ENCODE measurements at places on chromosomes 12 and 14.

DNA sequence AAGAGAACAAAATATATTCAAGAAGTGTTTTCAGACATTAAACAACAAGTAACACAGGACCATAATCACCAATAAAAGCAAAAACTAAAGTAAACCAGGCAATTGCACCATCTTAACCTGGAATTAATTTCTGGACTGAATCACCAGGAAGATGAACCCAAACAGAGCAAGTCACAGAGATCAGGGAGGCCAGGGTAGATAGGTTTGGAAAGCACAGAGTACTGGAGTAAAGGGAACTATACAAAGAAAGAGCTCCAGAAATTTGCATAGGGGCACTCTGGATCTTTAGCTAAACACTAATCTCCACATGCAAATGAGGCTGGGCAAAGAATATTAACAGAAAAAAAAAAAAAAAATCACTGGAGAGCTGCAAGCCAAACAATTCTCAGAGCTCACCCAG lies 84.7 kb downstream of the NUAK1 start:
- no peak for DNase-seq

GRCh38 chr12:92403210-92404175 lies 257.8 kb upstream of the BTG1 start:
- DNase-seq: no peak

GRCh38 chr12:51406290-51406689 lies 15.1 kb upstream of the GALNT6 start:
- DNase-seq: no peak

- no peak for DNase-seq
These were observed 187.6 kb upstream of the C14orf180 start for GRCh38 chr14:104392001-104392395.

GRCh38 chr14:20614038-20614840 lies 23.1 kb upstream of the RNASE12 start:
- DNase-seq: no peak

GRCh38 chr12:51972849-51973273 lies 21.4 kb downstream of the ACVR1B start:
- no peak for DNase-seq

DNA sequence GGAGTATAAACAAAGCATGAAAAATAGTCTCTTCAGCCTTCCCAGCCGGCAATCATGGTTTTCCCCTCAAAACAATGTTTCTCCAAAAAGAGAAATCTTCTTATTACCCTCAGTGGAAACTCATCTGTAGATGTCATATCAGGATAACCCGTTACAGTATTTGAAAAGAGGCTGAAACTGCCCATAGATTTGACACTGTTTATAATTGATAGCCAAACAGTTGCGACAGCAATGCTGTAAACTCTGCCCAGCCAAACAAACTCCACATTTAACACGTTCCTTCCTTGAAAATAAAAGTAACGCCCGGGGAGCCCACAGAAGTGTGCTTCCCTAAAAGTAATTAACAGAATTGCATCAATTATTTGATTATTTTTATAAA lies 201.3 kb upstream of the FOXN3 start:
- DNase-seq: no peak

GRCh38 chr12:47877081-47877480 lies 27.7 kb downstream of the VDR start:
- DNase-seq: no peak

GRCh38 chr14:68477110-68477455 lies 315.8 kb downstream of the ZFP36L1 start:
- DNase-seq: no peak

GRCh38 chr12:108543652-108544051 lies 17.3 kb downstream of the SART3 start:
- no peak for DNase-seq

DNA sequence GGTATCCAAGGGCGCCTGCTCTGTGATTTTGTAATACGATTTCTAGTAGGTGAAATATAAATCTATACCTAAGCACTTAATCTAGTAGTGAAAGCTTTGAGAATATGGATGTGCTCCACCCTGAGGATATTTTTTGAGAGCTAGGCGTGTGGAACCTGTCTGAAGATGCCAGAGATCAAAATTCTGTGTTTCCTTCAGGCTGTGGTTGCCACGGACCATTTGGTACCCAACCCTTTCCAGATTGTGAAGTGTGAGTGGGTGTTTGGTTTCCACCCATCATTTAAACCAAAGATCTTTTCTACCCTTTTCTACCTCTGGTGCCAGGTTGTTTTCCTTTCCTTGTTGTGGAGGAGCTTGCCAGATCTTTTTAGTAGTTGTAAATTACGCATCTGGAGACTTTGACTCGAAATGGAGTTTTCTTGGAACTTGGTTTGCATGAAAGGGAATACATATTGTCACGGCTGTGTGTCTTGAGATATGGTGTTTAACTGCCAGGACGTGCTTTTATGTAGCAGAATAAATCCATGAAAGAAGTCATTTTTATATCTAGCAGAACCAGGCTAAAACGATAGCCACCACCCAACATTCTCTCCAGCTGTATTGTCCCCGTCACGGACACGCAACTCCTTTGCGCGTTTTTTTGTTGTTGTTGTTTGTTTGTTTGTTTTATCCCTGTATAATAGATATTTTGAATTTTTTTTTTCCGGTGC lies 2.2 kb downstream of the LRFN5 start:
- no peak for DNase-seq

DNA sequence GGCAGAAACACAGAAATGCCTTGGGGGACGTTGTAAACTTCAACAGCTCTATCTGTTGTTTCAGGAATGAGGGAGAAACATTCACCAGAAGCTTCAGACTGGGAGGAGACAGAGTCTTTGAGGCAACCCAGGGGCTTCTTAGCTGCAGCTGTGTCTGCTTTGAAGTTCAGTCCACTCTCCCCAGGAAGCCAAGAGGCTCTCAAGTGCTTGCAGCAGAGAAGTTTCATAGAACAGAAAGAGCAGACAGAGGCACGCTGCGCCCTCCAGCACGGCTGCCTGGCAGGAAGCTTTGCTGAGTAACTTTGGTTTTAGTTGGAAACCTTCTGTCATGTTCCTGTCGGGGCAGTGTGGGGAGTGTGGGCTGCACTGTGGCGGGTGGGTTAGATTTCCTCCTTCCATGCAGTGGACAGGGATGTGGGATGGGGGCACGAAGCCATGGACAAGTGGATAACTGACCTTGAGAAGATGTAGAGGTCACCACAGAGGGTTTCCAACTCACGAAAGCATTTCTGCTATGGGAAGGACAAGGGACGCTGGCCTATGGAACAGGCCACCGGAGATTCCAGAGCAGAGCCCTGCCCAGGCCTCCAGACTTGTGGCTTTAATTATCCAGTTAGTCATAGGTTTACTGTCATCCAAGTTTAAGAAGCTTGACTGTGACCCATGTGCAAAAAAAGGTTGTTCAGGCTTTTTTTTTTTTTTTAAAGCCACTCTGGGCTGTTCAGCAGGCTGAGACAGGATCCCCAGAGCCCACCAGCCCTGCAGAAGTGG lies 107.7 kb downstream of the ARF6 start:
- DNase-seq: no peak

GRCh38 chr12:122928404-122929147 lies 32.7 kb upstream of the VPS37B start:
- DNase-seq: no peak

GRCh38 chr12:126952096-126953007 lies 1314.6 kb upstream of the TMEM132C start:
- DNase-seq: no peak

GRCh38 chr14:26841326-26841725 lies 243.5 kb upstream of the NOVA1 start:
- no peak for DNase-seq

- no peak for DNase-seq
These were observed 163.7 kb upstream of the NOVA1 start for GRCh38 chr14:26761532-26761931.

GRCh38 chr12:12901158-12901791 lies 9.9 kb downstream of the GPRC5A start:
- no peak for DNase-seq

DNA sequence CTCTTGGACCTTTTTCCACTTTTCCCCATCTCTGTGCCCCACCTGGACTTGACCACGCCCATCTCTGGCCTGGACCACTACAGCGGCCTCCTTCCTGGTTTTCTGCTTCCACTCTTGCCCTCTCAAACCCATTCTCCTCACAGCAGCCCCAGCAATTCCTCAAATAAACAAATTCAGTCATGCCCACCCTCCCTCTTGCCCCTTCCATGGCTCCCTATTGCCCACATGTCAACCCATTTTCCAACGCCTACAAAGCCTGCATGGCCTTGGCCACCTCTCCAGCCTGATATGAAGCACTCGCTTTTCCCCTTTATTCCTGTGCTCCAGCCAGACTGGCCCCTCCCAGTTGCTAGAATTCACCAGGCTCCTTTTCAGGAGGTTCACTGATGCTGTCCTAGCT lies 5.9 kb upstream of the OTUB2 start:
- DNase-seq: no peak

- DNase-seq: no peak
These were observed 136.9 kb downstream of the STXBP6 start for GRCh38 chr14:24913021-24913420.

GRCh38 chr12:3717283-3717898 lies 35.5 kb downstream of the CRACR2A start:
- no peak for DNase-seq

- DNase-seq: no peak
These were observed 61.9 kb downstream of the SMUG1 start for GRCh38 chr12:54126696-54127537.

DNA sequence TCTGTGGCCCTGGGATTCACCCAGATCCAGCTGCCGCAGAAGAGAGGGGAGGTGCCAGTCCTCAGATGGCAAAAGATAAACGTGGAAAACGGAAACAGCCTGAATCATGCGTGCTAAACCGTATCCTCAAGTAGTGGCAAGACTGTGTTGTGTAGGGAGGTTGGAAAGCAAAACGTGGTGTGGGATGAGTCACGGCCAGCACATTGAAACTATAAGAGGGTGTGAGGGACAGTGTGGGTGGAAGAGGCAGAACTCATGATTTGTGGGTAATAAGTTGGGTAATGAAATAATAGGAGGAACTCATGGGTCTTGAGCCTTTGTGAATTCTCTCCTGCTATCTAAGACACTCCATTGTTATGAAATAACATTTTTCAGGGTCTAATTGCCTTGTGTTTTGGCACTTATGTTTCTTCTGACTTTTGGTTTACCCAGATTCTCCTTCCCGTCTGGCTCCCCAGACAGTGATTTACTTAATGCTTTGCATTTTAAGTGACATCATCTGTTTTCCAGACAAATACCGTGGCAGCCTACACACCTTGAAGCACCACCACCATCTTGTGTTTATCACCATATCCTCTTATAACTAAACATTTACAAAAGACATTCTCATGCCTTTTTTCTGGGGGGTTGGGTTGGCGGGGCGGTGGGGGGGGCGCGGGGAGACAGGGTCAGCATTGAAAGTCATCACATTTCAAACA lies 62.3 kb upstream of the PTCSC3 start:
- no peak for DNase-seq
